NCI-H524 treated with DMSO at 0.1 percent for 48 hours (cell line): ENCODE measurements at places on chromosomes 1 and 21.

GRCh38 chr1:170483051-170483450 lies 48.9 kb upstream of the GORAB start:
- no peak for DNase-seq

- no peak for DNase-seq
Observed at GRCh38 chr1:232551386-232551785, 78.5 kb downstream of the SIPA1L2 start.

GRCh38 chr1:98940069-98940721 lies 64.5 kb downstream of the PLPPR5 start:
- no peak for DNase-seq

DNA sequence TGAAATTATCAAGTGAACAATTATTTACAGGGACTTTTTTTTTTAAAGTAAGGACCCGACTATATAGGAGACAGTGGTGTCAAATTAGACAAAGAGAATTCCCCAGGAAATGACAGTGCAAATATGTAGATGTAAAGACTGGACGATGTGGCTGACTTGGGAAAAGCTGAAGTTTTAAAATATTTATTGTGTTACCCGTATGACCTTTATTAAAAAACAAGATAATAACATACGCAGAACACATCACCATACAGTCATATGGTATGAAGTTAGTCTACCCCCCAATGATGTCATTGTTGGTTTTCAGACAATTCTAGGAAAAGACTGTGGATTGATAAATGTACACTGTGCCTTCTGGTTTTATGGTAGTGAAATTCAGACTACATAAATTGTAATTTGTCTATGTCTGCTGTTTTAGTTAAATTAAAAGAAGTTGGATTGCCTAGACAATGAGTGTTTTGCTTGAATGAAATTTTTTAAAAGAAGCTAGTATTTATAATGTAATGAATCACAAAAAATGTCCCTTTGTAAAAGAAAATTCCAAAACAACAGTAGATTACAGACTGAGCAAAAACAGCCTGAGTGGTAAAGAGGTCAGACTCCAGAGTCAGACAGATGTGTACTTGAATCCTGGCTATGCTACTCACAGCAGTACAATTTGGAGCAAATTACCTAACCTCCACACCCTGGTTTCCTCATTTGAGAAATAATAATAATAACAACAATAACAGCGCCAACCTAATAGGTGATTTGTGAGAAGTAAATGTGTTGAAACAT lies 15.5 kb upstream of the PDC start:
- no peak for DNase-seq

DNA sequence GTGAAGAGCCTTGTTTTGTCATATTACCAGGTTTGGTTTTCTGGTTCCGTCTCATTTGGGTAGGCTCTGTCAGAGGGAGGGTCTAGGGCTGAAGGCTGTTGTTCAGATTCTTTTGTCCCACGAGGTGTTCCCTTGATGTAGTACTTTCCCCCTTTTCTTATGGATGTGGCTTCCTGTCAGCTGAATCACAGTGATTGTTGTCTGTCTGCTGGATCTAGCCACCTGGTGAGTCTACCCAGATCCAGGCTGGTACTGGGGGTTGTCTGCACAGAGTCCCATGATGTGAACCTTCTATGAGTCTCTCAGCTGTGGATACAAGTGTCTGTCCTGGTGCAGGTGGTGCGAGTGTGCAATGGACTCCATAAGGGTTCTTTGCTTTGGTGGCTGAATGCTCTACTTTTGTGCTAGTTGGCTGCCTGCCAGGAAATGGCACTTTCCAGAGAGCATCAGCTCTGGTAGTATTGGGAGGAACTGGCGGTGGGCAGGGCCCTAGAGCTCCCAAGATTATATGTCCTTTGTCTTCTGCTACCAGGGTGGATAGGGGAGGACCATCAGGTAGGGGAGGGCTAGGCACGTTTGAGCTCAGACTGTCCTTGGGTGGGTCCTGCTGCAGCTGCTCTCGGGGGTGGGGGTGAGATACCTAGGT lies 246.0 kb downstream of the RYR2 start:
- DNase-seq: no peak

GRCh38 chr1:41482001-41482765 lies 2.3 kb downstream of the EDN2 start:
- peak; percentile 14 for DNase-seq

GRCh38 chr1:234271243-234271606 lies 102.0 kb upstream of the COA6 start:
- DNase-seq: no peak

DNA sequence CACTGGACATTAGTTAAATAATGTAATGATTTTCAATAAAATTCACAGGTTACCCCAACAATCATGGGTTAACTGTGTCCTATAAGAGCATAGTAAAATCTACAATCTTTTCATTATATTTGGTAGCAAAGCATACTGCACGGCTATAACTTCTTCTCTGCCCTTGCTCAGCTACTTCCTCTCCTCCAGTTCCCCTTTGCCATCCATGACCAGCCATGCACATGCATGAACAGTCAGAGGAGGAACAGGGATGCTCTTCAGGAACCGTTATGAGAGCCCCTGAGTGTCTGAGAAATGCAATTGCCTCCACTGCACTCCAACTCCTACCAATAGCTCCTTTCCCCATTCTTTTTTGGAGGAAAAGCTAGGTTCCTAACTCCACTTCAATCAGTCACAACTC lies 646.7 kb downstream of the LTN1 start:
- no peak for DNase-seq
